ENCODE measurements at places on chromosomes 2 and 18.

GRCh38 chr18:23504720-23505119 is 1.4 kb downstream of the RMC1 start:
- DNase-seq: no peak

- no peak for DNase-seq
These were observed 447 bp upstream of the MRPL19 start for GRCh38 chr2:75646090-75646582.

DNA sequence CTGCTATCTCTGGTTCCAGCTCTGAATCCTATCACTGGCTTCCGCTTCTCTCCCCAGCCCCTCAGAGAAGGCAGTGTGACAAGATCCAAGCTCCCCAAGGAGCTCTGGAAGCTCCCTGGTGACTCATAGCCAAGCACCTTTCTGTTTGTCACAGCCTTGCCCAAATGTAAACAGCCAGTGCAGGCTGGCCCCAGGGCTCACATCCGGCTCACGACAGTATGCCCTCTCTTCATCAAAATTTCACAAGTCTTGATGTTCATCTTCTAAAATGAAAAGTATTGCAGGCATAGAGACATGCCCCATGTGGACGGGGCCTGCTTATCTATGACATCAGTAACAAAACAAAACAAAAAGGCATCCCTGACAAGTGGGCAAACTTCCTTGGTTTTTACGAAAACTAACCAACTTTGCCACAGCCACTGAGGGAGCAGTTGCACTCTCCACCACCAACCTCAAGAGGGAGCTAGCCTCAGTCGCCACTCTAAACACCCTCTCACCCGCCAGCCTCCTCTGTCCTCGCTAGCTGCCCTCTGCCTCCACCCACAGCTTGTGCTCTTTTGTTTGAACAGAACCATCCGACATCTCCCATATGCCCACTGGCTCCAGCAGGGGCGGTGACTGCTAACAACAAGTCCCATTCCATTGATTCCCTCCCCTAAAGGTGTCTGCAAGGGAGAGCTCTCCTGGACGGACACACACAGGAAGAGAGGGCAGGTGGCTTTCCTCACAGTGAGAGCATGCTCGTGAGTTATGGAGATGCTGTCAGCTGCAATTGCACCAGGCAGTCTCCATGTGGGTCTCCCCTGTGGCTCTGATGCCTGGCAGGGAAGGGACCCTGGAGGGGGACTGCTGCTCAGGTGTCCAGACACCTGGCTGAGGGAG is 71.0 kb upstream of the DAPL1 start:
- DNase-seq: no peak

DNA sequence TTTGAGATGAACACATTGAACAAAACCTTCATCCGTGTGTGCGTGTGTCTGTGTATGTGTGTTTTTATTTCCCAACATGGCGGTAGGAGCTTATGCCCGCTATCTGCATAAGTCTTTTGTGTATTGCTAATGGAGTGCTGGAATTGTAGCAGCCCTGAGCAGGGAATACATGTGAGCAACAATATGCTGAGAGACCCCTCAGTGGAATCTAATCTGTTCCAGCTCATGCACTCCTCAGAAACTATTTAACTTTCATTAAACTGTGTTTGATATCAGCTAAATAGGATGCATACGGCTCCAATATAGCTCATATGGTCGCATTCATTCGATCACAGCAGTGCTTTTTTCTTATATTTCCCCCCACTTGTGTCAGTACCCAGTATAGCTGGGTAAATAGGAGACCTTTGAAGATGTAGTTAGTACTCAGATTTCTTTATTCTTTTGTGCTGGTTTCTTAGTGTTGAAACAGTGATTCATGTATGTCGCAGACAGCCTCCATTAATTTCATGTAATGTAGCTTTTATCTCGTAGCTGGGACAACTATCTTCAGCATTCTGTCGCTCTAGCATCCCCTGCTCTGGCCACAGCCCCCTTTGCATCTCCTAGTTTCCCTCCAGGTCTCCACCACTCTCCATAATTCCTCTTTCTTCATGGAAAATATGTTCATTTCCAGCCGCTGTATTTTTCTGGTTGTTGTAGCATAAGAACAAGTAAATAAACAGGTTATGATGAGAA is 891.2 kb downstream of the BCL11A start:
- no peak for DNase-seq

DNA sequence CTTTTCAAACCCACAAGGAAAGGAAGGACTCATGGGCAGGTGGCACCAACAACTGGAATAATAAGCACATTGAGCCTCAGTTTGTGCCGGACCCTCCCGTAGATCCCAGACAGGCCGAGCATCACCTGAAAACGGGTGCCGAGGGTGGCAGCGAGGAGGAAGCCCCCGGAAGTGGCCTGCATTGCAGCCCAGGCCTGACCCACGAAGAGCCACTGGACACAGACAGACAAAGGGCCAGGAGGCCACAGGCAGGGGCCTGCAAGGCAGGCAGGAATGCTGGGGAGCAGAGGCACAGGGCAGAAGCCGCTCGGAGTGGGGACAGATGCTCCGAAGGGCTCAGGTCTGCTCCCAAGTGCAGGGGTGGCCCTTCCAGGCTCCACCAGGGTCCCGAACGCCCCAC is 31.7 kb downstream of the MTERF4 start:
- DNase-seq: no peak

DNA sequence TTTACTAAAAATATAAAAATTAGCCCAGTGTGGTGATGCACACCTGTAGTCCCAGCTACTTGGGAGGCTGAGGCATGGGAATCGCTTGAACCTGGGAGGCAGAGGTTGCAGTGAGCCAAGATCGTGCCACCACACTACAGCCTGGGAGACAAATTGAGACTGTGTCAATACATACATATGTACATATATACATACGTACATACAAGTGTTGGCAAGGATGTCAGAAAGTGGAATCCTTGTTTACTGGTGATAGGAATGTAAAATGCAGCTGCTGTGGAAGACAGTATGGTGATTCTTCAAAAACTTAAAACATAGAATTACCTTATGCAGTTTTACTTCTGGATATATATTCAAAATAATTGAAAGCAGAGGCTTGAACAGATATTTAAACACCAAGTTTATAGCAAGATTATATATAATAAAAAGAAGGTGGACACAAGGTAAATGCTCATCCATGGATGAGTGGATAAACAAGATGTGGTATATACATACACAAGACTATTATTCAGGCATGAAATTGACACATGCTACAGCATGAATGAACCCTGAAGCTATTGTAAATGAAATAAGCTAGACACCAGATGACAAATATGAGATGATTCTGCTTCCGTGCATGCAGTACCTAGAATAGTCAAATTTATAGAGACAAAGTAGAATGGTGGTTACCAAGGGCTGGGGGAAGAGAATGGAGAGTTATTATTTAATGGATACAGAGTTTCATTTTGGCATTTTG is 43.2 kb downstream of the CCDC138 start:
- DNase-seq: no peak

DNA sequence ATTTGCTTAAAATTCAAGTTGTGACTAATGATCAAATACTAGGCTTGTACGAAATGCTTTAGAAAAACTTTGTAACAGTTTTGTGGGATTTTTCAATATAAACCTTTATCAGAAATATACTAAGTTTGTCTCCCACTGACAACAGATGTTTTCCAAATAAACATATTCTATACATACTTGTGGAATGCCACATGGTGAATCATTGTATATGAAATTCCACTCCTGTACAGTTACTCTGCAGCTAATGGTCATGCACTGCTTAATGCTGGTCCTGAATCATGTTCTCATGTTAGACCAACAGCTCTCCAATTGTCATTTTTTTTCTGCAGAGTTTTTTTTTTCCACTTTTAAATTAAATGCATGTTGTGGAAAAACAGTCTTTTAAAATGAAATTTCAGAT is 90.1 kb downstream of the DPP4 start:
- no peak for DNase-seq

DNA sequence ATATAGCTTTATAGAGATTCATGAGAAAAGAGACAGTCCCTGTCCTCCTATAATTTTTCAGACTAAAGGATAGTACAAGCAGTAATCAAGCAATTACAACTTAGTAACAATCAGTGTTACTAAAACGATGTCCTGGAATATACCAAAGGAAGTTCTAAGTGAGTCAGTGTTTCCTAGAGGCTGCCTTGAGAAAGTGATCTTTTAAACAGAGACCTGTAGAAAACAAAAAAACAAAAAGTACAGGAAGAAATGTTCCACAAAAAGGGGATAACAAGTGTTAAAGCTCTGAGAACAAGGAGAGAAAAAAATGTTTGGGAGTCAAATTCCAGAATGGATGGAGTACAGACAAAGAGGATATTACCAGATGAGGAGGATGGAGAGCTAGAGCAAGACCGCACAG is 556.4 kb downstream of the ERBB4 start:
- no peak for DNase-seq

DNA sequence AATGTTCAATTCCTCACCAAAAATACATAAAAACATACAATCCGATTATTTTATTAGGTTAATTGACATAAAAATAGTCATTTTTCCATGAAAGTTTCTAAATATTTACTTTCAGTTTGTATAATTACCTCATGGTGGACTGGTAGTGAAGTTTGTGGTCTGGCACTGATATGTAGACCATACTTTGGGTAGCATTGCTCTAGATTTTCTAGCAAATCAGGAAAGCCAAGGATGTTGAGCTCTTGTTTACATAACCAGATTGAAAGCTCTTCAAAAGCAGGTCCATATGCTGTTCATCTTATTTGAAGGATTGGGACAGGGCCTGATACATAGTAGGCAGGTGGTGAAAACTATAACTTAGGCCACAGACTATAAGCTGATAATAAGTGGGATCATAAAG is 61.8 kb downstream of the COMMD1 start:
- no peak for DNase-seq

- DNase-seq: no peak
These were observed 15.4 kb upstream of the MATN3 start for GRCh38 chr2:20027705-20028434.

GRCh38 chr2:134149904-134150303 is 104.0 kb upstream of the MGAT5 start:
- DNase-seq: no peak

DNA sequence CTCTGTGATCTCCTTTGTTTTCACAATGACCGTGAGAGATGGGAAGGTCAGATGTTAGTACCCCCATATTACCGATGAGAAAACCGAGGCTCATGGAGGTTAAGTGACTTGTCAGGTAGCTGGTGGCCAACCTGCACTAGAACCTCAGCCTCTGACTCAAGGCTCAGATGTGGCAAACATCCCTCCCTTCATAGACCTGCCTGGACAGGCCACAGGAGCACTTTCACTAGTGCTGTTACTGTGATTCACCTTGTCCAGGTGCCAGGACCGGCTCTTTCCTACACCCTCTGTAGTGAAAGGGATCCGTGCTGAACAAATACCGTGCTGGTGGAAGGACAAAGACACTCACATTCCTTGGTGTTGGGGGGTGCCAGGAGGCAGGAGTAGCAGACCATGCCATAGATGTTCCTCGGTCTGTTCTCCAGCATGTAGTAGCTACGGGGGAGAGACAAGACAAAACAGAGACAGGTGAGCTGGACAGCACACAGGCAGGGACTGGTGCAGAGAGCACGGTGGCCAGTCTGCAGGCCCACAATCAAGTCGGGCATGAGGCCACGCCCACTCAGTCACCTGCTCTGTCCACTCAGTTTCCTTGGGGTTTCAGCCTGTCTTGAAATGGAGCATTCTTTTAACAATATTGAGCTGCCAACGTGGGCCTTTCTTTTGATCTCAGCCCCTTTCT is 65.9 kb downstream of the EDAR start:
- no peak for DNase-seq

- no peak for DNase-seq
These were observed 1526.7 kb downstream of the LRP1B start for GRCh38 chr2:140604096-140604495.

GRCh38 chr2:15591692-15592463 is at the start of gene DDX1:
Gene DDX1 (plus strand): TSS chr2:15591868. CDS start chr2:15591934, 66 bp downstream.
- DNase-seq: no peak

- DNase-seq: no peak
These were observed 160.6 kb downstream of the GALNT3 start for GRCh38 chr2:165633431-165633830.

DNA sequence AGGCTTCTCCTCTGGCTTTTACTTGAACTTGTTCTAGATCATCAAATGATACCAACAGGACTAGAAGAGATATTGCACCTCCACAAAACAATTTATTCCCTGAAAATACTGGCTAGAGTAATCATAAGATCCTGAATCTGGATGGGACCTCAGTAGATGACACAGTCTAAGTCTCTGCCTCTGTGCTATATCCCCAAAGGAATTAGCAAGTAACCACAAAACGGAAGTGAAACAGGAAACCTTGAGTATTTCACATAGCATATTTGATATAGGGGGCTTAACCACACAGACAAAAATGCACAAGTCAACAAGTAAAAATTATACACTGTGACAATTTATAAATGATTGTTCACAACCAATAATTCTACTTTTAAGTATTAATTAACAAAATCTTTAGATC is 456.9 kb upstream of the TNP1 start:
- no peak for DNase-seq

DNA sequence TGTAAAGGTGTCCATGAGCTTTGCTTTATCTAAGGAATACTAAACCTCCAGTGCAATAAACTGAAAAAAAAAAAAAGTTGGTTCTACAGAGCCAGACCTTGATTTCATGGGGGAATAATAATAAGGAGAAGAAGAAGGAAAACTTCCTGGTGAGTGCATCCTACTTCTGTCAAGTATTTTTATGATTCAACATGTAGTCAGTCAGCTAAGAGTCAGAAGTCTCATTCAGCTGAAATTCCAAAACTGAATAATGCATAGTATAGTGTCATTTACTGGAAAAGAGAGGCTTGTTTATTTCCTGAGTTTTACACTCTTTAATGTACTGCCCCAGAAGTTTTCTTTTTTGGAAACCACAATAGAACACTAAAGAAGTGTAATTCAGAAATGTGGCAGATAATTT is 77.8 kb upstream of the TACR1 start:
- no peak for DNase-seq

DNA sequence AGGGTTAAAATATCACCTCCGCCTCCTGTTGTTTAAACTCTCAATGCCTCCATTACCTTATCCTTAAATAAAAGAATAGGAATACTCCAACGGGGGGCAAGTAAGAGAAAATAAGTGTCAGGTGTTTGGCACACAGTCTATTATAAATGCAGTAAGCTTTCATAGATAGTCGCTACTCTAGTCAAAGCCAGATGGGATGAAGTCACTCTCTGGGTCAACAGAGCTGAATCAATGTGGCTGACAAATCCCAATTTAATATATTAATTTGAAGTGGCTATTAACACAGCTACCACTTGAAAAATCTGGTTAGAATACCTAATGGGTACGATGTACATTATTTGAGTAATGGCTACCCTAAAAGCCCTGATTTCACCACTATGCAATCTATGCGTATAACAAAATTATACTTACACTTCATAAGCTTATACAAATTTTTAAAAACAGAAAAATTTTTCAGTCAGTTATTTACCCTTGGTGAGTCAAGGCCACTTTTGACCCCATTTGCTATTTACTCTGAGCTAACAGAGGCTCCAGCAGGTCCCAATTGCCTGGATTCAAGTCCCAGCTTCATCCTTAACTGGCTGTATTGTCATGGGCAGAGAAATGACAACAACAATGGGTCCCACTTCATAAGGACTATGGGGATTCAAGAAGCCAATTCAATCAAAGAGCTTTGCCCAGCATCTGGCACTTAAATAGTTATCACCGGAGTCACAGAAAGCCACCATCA is 167.5 kb upstream of the PID1 start:
- DNase-seq: no peak

Measured in right renal cortex interstitium (tissue), 3 donors.